ENCODE measurements at places on chromosomes 7 and 10. TPM values are rescaled to one million over a fixed set of nuclear protein-coding genes. Genes with fewer than 3 reads are reported as not detected.

The H2BK1 gene
- total RNA-seq = not detected

The HOXA3 gene
- total RNA-seq = 12.0 TPM

The TUBB8 gene
- not detected for total RNA-seq

The ASAH2 gene
- total RNA-seq = 3.4 TPM

The PHYHIPL gene
- not detected for total RNA-seq

The PTPN20 gene
- 0.27 TPM for total RNA-seq

The ASB15 gene
- total RNA-seq = not detected

The FAM25G gene
- not detected for total RNA-seq

The EIF3B gene
- total RNA-seq = 207 TPM

The OR2A42 gene
- not detected for total RNA-seq

The NUTM2B gene
- 0.86 TPM for total RNA-seq

The ATOH7 gene
- total RNA-seq = not detected

The FEZF1 gene
- not detected for total RNA-seq

The MYH16 gene
- 0.11 TPM for total RNA-seq

The CYP3A4 gene
- total RNA-seq = not detected

The FERD3L gene
- not detected for total RNA-seq

The CCL24 gene
- not detected for total RNA-seq

The CNPY1 gene
- total RNA-seq = not detected

The CTAGE4 gene
- 0.30 TPM for total RNA-seq

The ACTL6B gene
- total RNA-seq = not detected

The PDLIM1 gene
- 122 TPM for total RNA-seq

The DOCK1 gene
- total RNA-seq = 78.7 TPM

The ZPBP gene
- not detected for total RNA-seq

The GDF2 gene
- total RNA-seq = not detected

The TBXAS1 gene
- total RNA-seq = 2.3 TPM

The DNA2 gene
- total RNA-seq = 18.2 TPM

The MOGAT3 gene
- not detected for total RNA-seq

The KLF14 gene
- not detected for total RNA-seq

The SHTN1 gene
- total RNA-seq = 36.5 TPM

The NPC1L1 gene
- not detected for total RNA-seq

The GRM3 gene
- total RNA-seq = not detected

Measured in endothelial cell of umbilical vein (primary cell).